Activated T-cell treated with anti-CD3 and anti-CD28 coated beads, Interleukin-2, amount 50 U/mL, for 48 hours (primary cell): ENCODE measurements at places on chromosomes 2 and 18.
A peak's percentile ranks its signal among the peaks of the same experiment; 100 is the strongest.

DNA sequence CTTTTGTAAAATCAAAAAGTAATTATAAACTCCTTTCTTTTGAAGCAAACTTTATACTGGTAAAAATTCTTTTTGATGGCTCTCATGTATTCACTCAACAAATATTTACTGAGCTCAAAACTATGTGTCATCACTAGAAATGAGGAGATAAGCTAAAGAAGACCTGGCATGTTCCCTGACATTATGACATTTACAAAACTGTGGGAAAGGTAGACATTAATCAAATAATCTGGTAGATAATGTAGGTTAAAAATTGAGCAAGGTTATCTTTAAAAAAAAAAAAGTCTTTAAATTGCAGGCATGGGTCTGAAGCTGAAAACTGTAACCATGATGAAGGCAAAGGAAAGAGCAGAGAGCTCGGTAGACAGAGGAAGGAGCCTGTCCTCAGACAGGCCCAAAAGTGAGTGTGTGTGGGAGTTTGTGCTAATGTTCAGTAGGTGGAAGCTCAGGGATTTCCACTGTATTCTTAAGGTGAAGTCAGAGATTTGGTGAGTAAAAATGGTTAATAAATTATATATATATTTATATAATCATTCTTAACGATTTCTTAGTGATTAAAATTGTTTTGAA lies 612.9 kb downstream of the LRP1B start:
- DNase-seq: no peak

DNA sequence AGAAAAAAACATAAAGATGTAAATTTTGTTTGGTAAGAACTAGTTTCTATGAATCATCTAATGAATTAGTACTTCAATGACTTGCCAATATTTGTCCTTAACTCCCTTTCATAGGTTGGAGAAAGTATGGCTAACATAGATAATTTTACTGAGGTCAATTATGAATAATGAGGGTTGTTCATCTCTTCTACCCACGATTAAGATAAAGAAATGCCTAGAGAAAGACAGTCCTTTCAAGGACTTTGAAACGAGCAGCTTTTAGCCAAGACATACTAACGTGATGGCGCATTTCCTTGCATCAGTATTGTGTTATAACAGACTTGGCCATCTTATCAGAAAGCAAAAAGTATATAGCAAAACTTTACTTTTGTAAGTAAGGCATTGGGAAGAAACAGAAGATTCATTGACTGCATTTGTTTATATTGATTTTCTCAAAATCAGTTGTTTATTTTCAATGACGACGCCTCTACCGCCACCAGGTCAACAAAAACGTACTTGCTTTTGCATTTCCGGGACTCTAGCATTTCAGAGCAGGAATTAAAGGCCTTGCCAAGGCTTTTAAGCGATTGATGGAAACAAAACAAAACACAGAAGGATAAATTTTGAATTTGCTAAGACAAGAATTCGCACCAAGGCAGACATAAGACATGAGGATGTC lies 961 bp downstream of the RBM43 start:
- DNase-seq: no peak

GRCh38 chr18:13534631-13535030 lies 191.7 kb downstream of the FAM210A start:
- DNase-seq: peak; percentile 5

DNA sequence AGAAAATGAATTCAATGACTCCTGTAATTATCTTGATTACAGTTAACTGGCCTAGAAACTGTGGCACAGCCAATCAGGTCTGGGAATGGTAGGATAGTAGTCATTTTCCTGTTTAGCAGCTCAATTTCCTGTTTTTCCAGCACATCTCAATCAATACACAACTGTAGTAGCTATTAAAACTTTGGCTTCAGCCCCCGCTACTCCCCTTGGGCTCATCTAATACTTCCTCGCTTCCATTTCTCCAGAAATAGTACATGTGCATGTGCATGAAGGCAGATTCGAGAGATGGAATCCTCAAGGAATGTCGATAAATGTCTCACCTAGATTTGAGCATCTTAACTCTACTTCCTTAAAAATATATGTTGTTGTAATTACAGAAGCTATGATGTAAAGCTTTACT lies 9.7 kb downstream of the COBLL1 start:
- no peak for DNase-seq

GRCh38 chr2:187310701-187311100 lies 137.4 kb downstream of the CALCRL start:
- no peak for DNase-seq

- no peak for DNase-seq
Observed at GRCh38 chr2:241808721-241809382, at the start of gene NEU4. Gene NEU4 (plus strand): TSS chr2:241809193. CDS start chr2:241814485, 5,292 bp downstream.

GRCh38 chr2:10863837-10864236 lies 47.9 kb upstream of the KCNF1 start:
- DNase-seq: no peak

DNA sequence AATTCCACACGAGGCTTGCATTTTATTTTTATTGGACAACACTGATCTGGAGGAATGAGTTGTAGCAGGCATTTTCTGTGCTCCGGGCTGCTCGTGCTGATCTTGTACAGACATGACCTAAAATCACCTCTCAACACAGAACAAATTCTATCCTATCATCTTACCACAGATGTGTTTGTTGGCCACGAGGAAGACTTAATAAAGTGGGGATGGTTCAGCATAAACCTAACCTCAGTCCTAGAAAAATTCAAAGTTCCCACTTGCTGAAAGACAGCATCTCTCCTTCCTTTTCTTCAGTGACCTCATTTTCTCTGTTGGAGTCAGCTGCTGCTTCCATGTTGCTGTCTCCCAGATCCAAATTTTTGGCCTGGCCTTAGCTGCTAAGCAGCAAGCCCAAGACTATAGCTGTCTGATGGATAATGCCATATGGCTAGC lies 45.3 kb downstream of the RBKS start:
- DNase-seq: no peak

DNA sequence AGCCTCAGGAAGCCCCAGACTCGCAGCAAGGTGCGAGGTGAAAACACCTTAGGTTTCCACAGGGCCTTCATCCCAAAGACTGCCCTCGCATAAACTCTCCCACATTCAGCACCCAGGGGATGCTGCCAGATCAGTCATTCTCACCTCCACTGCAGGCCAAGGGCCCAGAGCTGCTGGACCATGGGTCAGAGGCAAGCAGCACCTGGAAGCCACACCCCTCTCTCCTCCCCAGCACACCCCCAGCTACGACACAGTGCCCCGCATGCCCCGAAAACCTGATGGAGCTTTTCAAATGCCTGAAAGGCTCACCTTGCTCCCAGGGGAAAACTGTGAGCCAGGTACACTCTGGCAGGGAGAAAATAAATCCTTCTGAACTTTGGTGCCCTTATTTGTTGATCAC lies 31.9 kb upstream of the LDLRAD4 start:
- no peak for DNase-seq

DNA sequence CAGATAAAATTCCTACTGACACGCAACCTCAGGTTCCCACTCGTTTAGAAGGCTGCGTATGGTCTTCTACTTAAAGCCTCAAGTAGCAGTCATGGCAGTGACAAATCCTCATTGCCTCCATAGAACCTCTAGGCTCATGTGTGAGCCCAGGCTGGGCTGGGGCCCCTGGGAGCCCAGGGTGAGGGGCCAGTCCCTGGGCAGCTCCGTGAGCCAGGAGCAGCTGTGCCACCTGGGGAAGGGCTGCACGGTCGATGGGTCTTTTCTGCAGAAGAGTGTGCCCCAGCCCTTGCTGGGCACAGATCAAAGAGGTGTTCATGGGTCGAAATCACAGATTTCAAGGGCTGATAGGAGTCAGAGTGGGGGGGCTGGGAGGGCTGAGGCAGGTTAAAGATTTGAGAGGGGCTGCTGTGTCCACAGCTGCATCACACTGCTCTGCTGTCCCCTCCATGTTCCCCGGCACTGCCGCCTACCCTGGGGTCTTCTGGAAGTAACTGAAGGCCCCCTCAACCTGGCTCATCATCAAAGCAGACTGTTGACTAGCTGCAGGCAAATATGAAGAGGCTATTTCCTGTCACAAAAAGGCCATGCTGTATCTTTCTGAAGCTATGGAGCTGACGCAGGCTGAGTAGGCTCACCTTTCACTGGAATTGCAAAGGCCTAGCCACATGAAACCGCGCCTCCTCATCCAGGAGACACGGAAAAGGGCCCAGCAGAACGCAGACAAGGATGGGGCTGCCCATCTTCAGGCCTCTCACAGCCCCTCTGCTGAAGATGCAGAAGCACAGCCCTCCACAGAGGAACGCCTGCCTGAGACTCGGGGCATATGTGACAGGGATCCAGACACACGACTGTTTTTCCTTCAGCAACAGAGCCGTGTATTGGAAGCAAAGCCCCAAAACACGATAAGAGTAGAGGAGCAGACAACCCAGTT lies 35.7 kb upstream of the ALPP start:
- DNase-seq: no peak

GRCh38 chr2:231191896-231192872 lies 6.2 kb upstream of the ARMC9 start:
- DNase-seq: no peak

GRCh38 chr18:9433671-9434121 lies 41.6 kb upstream of the RALBP1 start:
- no peak for DNase-seq

- DNase-seq: no peak
Observed at GRCh38 chr2:239379641-239380170, 21.1 kb downstream of the HDAC4 start.

GRCh38 chr2:212892193-212892592 lies 259.2 kb downstream of the IKZF2 start:
- DNase-seq: no peak

- no peak for DNase-seq
Observed at GRCh38 chr2:40654346-40654745, 202.5 kb upstream of the SLC8A1 start.

- DNase-seq: no peak
Observed at GRCh38 chr2:56009758-56010458, 86.3 kb upstream of the EFEMP1 start.

- DNase-seq: peak; percentile 51
Observed at GRCh38 chr2:200863782-200864175, 679 bp downstream of the CLK1 start.

DNA sequence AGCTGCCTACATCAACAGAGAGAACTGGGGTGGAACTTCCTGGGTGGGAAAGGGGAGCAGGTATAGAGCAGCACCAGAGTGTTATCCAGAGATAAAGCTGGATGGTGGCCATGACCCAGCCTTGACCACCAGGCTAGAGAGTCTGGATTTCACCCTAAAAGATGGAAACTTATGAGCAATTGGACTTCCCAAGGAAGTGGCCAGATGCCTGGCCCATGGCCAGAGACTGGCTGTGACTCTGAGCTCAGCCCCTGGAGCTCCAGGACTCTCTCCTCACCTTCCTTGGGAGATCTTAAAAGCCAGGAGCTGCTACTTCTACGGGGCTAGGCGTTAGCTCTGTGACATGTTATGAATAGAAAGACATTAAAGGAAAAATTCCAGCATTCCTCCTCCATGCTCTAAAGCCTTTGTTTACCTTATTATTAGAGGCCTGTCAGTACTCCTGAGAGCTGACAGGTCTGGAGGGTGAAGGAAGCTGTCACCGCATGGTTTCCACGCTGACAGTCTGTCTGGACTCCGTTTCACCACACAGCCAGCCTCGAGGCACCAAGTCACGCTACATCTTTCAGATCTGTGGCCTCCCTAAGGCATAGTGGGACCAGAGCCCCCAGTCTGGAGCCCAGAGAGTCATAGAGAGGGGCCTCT lies 260.0 kb upstream of the SIX2 start:
- no peak for DNase-seq

DNA sequence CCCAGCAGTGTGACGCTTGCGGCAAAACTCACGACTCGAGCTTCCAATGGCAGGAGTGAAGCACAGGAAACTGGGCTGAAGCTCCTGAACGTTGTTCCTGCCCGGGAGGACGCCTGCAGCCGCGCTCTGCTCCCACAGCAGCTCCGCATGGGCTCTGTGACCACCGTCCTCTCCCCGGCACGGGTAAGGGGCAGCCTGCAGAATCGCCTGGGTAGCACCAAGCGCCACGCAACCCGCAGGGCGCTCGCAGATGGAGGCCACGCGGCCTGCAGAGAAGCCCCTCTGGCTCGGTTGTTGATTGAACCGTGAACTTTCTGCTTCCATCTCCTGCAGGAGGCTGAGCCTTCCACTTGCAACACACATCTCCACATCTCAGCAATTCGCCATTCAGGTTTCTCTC lies 63.3 kb upstream of the ZNF236 start:
- DNase-seq: no peak

GRCh38 chr2:1743396-1744150 lies 742 bp downstream of the PXDN start:
- DNase-seq: no peak

DNA sequence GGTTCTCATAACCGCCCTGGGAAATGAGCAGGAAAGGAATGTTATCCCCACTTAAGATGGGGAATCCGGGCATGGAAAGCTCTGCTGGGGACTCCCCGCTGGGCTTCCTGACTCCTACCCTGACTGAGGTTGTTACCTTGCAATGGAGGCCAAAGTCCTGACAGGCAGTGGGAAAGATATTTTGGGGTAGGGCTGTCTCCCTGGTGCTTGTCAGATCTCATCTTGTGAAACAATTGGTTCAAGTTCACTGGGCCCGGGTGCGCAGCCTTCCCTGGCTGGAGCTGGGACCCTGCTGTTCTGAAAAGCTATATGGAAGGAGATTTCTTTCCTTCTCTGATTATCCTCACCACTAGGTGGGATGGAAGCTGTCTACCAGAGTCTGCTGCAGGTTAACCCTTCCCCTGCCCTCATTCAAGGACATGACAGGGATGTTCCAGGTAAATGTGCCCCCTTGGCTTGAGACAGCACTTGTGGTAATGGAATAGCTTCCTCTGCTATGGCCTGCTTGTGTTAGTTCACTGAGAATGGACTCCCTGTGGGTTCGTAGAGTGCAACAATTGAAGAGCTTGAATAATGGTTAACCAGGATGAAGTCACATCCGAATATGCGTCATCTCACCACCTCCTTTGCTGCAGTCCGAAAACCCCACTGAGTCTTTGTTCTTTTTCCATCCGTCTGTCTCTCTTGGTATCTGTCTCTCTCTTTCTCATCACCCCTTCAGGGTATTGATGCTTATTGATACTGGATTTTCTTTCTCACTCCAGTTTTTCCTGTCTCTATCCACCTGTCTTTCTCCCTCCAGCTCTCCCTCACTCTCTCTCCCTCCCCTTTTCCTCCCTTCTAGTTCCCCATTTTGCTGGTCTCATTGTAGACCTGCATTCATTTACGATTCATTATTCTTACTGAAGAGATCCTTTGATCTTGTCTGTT lies 67.8 kb upstream of the EPAS1 start:
- DNase-seq: peak; percentile 47

- DNase-seq: peak; percentile 67
Observed at GRCh38 chr2:74530239-74531187, 780 bp downstream of the HTRA2 start.

GRCh38 chr18:74524097-74524496 lies 10.2 kb upstream of the CNDP1 start:
- no peak for DNase-seq

DNA sequence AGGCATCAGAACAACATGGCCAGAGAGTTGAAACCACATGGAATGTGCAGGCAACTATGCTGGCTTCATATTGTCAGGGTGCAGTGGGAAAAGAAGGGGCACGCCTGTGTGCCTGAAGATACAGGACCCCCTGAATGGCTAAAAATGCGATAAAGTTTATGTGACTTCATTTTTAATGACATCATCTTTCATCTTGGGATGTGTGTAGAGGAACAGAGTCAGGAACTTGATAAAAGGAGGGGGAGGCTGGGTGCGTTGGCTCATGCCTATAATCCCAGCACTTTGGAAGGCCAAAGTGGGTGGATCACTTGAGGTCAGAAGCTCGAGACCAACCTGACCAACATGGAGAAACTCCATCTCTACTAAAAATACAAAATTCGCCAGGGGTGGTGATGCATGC lies 872.6 kb downstream of the TDRD15 start:
- no peak for DNase-seq

- DNase-seq: no peak
Observed at GRCh38 chr2:172552547-172553291, 3.2 kb upstream of the PDK1 start.
